ENCODE measurements at places on chromosomes 3 and 15.

DNA sequence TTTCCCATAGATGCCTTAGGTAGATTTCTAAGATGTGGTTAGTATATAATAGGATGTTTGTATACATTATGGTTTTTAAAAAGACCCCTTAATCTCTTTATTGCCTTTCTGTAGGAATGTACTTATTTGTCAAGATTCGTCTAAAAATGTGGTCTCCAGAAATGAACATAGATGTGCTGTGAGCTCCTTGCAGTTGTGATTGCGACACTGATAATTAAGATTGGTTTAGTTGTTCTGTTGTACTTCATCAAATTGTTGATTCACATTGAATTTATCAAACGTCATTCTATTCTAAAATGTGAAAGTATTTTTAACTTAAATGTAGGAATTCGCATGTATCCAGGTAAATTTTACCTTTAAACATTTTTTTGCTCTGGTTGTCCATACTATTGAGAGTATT is 51.2 kb downstream of the CMC1 start:
- no peak for DNase-seq

DNA sequence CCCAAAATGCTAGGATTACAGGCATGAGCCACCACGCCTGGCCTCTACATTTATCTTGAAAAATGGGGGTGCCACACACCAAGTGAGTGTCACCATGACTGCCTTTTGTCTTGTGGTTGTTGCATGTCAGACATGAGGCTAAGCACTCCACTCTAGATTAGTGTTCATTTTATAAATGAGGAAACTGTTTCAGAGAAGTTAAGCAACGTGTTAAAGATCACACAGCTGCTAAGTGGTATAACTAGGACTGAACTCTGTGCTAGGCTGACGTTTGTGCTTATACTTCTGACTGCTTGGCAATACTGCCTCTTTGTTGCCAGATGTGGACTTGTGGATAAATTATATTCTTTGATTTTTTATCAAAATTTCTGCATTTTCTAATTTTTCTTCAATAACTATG is 50.8 kb upstream of the SMAD6 start:
- DNase-seq = no peak

GRCh38 chr3:72462595-72463011 is 385.6 kb downstream of the SHQ1 start:
- no peak for DNase-seq

- no peak for DNase-seq
Observed at GRCh38 chr3:38129058-38129457, 7.9 kb downstream of the ACAA1 start.

GRCh38 chr3:144105542-144105941 is 133.9 kb downstream of the DIPK2A start:
- no peak for DNase-seq

GRCh38 chr3:86410587-86410986 is 580.4 kb downstream of the VGLL3 start:
- DNase-seq = no peak

- no peak for DNase-seq
Observed at GRCh38 chr3:30518872-30519271, 87.5 kb upstream of the TGFBR2 start.

- DNase-seq = no peak
Observed at GRCh38 chr3:161320837-161321236, 50.5 kb downstream of the SPTSSB start.

GRCh38 chr15:67080118-67080899 is 14.9 kb downstream of the SMAD3 start:
- DNase-seq = no peak

DNA sequence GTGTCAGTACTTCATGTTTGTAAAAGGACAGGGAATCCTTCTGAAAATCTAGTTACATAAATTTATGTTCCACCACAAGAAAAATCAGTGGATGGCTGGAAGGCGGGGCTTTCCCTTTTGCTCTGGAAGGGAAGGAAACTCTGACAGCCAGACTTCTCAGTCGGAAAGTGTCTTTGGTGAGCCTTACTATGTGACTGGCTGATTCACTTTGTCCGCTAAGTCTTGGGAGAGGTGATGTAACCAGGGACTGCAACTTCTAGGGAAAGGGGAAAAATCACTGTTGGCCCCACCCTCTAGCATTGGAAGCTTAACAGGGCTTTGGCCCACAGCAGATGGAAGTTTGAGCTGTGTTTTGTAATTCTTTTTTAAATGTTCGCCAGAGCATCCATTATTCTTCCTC is 281.4 kb upstream of the CTDSPL start:
- no peak for DNase-seq

DNA sequence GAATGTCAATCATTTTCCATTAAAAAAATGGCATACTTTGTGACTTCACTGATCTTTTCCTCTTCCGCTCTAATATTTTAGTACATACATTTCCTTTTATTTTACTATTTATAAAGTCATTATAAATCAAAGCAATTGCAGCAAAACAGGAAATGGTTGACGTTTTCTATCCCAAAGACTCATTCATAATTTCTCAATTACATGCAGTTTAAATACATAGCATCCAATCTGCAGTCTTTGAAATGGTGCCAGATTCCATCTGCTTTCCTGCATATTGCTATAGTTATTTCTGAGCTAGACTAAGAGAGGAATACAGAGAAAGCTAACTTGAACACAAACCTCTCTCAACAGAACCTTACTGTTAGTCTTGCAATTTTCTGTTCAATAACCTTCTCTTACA is 179.8 kb downstream of the ZPLD1 start:
- DNase-seq = no peak

- no peak for DNase-seq
Observed at GRCh38 chr3:58377750-58378149, 45.1 kb downstream of the PXK start.

GRCh38 chr3:90010341-90010740 is 902.9 kb downstream of the EPHA3 start:
- no peak for DNase-seq

DNA sequence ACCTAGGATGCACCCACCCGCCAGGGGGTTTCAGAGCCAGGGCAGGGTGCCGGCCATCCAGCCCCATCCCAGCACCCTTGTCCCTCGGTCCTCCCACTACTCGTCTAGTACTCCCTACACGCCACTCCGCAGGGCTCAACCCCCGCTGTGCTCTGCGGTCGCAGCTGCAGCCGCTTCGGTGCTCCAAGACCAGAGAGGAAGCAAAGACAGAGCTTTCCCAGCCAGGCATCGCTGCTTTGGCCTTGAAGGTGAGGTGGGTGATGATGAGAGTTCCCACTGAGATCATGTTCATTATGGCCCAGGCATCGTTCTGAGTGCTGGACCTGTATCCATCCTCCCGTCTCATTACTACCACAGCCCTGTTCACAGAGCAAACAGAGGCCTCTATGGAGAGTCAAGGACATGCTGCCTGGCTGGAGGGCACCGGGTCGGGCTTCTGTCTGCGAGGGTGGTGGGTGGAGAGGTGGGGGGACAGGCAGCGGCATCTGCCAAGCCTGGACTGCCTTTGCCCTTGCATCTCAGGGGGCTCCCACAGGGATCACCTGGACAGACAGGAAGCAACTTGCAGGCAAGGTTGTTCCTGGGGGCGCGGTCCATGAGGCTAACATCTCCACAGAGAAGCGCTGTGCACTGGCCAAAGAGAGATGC is 66.9 kb downstream of the KLF13 start:
- no peak for DNase-seq

- no peak for DNase-seq
Observed at GRCh38 chr15:92845126-92845508, 55.0 kb upstream of the CHD2 start.

- DNase-seq = no peak
Observed at GRCh38 chr15:74428970-74429780, 4.6 kb downstream of the SEMA7A start.

- DNase-seq = no peak
Observed at GRCh38 chr3:139421460-139421859, 32.0 kb upstream of the COPB2 start.

DNA sequence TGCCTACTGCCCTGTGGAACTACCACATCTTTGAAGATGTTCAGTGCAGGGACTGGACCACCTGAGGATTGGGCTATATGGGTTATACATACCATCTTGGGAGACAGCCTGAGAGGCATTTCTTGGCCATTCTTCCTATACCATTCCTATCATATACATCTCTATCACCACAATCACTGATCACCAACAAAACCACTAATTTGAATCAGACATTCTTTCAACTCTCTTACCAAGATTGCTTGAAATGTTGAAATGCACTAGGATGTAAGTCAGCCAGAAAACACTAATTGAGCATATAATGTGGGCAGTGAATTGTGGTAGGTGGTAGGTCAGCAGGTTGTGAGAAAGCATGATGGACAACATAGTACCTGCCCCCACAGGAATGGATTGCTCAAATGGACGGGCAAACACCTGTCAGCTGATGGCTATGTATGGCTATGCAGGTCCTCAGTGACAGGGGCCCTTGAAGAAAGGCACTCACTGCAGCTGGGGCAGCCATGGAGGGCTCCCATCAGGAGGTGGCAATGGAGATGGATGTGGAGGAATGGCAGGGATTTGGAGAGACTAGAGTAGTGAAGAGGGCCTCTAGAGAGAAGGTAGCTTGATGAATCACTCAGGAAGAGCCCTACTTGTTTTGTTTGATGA is 49.1 kb downstream of the AMOTL2 start:
- DNase-seq = no peak

DNA sequence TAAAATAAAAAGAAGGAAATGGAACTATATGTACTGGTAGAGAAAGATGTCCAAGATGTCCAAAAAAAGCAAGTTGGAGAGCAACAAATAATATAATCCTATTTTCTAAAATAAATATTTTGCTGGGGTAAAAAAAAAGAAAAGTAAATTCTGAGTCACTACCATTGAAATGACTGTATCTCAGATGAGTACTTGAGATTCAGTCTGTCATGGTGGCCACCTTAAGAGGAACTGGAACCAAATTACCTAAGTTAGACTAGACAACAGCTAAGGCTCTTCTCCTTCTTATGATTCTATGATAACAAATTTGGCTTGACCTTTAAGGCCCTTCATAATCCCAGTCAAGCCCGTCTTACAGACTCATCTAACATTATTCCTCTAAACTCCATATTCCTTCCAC is 270.6 kb upstream of the HES1 start:
- DNase-seq = no peak

DNA sequence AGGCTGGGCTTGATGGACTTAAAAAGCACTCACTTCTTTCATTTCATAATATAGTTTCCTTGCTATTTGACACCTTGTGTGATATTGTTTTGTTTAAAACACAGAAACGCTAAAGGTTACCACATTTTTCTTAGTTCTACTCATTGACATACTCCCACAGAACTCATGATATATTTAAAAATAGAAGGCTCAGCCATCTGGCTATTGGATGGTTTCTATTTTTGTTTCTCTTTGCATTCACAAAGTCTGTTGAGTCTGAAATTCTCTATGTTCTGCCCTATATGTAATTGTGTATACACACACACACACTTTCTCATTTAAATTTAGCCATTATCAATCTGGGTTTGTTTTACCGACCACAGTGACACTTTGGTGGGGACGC is 128.2 kb downstream of the SOX2 start:
- DNase-seq = no peak

- DNase-seq = no peak
Observed at GRCh38 chr3:32082721-32083120, 23.7 kb upstream of the GPD1L start.

DNA sequence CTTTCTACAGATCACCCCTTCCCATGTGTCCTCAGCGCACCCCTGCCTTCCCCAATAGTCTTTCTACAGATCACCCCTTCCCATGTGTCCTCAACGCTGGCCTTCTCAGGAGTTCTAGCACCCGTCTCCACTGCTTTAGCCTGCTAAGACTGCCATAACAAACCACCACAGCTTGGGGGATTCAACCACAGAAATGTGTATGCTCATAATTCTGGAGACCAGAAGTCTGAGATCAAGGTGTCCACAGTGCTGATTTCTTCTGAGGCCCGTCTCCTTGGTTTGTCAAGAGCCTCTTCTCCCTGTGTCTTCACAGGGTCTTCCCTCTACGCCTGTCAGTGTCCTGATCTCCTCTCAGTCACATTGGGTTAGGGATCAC is 68.1 kb upstream of the CGNL1 start:
- no peak for DNase-seq

DNA sequence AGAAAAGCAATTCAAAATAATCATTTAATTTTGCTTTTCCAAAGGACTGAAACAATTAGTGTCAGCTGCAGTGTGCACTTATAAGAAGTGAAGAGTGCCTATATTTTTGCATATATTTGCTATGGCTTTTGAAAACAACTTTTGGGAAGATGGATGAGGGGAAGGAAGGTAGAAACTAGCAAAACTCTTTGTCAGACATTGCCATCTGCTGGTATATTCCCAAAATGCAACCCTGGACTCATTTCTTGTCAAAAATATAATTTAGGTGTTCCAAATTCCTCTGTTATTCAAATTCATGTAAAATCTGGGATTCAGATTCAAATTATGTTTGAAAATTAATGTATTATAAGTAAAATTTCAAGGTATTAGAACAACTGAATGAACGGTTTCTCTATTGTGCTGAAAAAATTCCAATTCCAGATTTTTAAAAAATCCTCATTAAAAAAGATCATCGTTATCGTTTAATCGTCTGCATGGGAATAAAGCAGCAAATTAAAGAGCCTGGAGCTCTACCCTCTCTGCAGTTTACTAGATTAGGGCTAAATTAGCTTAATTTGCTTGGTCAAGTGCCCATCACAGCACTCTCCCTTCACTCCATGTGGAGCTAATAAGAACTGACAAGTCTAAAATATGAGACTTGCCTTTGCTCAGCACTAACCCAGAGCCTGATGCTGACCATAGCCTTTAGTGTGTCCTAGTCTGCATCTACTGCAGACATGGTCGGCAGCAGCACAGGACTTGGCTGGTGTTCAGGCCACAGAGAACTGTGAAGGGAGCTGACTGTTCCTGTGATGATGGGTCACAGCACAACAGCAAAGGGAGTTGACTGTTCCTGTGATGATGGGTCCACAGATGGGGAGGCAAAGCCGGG is 67.9 kb upstream of the MITF start:
- no peak for DNase-seq

GRCh38 chr3:32366638-32367397 is 24.8 kb upstream of the CMTM7 start:
- DNase-seq = no peak
